ENCODE measurements at places on chromosomes 11 and 22. TPM values are rescaled to one million over a fixed set of nuclear protein-coding genes. Genes with fewer than 3 reads are reported as not detected.

The OR10A2 gene
- not detected for total RNA-seq

The SAA4 gene
- total RNA-seq, result not detected

The POU2AF2 gene
- not detected for total RNA-seq

DNA sequence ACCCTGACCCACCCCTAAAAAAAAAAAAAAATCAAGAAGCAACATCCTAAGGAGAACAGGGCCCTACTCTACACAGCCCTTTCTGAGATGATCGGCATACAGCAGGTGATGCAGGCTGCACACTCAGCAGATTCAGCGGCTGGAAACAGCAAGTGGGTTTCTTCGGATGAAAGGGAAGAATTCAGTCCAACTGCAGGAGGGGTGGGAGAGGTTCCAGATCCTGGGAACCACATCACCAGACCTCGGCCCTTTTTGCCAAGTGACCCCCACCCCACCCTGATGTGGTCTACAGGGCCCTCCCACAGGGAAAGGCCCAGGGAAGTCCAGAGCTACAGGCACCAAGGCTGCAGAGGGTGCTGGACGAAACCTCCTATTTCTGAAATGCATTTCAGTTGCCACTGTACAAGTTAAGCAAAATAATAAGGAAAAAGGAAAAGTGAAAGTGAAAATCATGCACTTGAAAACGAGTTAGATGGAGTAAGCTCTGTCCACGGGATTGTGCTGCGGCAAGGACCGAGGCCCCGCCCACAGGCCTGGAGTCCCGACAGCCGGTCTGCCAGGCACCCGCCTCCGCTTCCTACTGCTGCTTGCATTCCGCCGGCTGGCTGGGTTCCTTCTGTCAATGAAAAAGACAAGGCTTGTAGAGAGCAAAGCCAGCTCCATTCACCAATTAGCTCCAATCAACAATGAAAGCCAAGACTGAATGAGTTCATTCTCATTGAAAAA, 16.0 kb upstream of the PHLDA2 start:
- no peak overlapping the region for H3K27ac ChIP-seq
- peaks cover 43% of the 10 kb centered on the region for H3K4me1 ChIP-seq
- DNase-seq, result peak; percentile 45
- H3K4me3 ChIP-seq, result no peak overlapping the region
- no peaks in the 10 kb centered on the region for H3K27me3 ChIP-seq
- peaks cover 50% of the 10 kb centered on the region for H3K36me3 ChIP-seq

DNA sequence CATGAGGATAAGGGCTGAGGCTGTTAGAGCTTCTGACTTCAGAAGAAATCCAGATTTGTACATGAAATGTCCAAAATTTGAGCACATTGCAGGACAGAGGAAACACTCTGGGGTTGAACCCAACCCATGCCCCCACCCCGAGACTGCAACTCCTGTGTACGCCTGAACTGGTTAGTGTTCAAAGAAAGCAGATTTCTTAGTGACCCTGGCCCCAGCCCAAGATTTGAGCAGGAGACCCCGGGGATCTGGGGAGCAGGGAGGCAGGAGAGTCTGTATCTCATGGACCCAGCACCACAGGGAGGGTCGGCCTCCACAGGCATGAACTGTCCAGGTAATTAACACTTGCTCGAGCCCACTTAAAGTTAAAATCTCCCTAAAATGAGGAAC, 69.3 kb upstream of the WNT7B start:
- peaks cover 55% of the 10 kb centered on the region for H3K4me1 ChIP-seq
- no peaks in the 10 kb centered on the region for H3K27me3 ChIP-seq
- no peak overlapping the region for H3K27ac ChIP-seq
- no peak overlapping the region for H3K4me3 ChIP-seq
- no peak for DNase-seq

DNA sequence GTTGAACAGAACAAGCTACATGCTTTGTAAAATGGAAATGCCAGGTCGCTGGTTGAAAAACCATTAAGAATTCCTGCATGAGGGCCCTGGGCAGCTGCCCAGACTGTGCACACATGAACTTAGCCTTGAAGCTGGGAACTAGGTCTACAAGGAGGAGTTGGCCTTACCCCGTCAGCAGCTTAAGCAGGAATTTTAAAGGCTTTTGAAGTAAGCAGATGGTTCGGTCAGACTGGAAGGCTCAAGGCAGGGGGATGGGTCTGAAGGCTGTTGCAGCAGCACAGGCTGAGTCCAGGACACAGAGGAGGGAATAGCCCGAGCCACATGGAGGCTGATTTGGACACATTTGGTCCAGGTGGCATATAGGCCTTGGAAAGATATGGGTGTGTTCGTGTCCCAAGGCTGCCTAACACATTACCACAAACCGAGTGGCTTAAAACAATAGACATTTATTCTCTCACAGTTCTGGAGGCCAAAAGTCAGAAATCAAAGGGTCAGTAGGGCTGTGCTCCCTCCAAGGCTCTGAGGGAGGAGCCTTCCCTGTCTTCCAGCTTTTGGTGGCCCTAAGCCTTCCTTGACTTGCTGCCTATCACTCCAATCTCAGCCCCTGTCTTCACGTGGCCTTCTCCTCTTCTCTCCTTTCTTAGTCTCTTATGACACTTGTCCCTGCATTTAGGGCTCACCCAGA, 11.6 kb downstream of the LIF start:
- H3K27ac ChIP-seq, result no peak overlapping the region
- no peak overlapping the region for H3K4me3 ChIP-seq
- no peaks in the 10 kb centered on the region for H3K36me3 ChIP-seq
- H3K27me3 ChIP-seq, result no peaks in the 10 kb centered on the region
- H3K4me1 ChIP-seq, result no peaks in the 10 kb centered on the region

- H3K4me1 ChIP-seq, result peaks cover 35% of the 10 kb centered on the region
- DNase-seq, result peak; percentile 86
- H3K27me3 ChIP-seq, result no peaks in the 10 kb centered on the region
- no peaks in the 10 kb centered on the region for H3K36me3 ChIP-seq
- H3K4me3 ChIP-seq, result peak overlapping the region; percentile 42
These were observed 647 bp upstream of the PHF21A start for GRCh38 chr11:46121724-46122477.

DNA sequence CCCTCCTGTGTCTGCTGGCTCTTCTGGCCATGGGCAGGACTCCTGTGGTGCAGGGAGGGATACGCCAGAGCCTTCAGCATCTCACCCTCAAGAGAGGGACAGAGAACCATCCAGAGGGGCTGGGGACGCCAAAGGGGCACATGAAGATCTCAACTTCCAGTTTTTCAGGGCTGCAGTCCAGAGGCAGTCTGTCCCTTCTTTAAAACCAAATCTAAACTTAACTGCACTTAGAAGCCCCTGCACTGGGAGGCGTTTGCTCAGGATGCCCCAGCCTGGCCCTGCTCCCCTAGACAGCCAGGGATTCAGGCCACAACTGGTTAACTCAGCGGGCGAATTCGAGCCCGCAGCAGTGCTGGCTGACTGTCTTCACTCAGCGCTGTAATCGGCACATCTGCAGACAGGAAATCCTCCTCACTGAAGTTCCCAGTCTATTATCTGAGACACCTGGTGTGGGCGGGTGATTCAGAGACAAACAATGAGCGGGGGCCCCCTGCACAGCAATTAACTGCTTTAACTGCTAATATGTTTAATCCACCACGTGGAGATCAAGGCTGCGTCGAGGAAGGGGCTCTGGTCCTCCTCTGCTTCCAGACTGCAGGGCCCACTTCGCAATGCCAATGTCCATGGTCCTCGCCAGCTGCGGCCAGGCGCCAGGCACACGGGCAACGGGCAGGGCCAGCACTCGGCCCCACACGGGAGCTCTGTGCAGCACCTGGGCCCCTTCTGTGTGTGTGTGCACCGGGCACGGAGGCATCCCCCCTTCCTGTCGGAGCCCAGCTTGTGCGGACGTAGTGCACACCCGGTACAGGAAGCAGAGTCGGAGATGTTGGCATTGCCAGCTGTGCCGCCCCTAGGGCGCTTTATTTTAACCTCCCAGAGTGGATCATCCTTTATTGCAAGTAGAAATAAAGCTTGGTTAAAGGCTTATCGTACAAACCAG, 36.9 kb upstream of the GNB1L start:
- H3K4me1 ChIP-seq, result peaks cover 75% of the 10 kb centered on the region
- peak overlapping the region; percentile 8 for H3K4me3 ChIP-seq
- no peaks in the 10 kb centered on the region for H3K36me3 ChIP-seq
- peak overlapping the region; percentile 59 for H3K27ac ChIP-seq

The GLB1L3 gene
- total RNA-seq, result 1.2 TPM

DNA sequence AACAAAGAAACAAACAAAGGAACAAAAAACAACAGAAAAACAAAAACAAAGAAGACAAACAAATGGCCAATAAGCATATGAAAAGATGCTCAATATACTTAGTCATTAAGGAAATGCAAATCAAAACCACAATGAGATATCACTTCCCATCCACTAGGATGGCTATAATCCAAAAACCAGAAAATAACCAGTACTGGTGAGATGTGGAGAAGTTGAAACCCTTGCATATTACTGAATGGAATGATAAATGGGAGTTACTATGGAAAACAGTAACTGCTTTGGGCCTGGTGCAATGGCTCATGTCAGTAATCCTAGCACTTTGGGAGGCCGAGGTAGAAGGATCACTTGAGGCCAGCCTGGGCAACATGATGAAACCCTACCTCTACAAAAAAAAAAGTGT, 44.9 kb upstream of the RBFOX2 start:
- H3K27ac ChIP-seq, result no peak overlapping the region
- DNase-seq, result no peak
- no peaks in the 10 kb centered on the region for H3K27me3 ChIP-seq
- H3K36me3 ChIP-seq, result no peaks in the 10 kb centered on the region
- no peaks in the 10 kb centered on the region for H3K4me1 ChIP-seq

DNA sequence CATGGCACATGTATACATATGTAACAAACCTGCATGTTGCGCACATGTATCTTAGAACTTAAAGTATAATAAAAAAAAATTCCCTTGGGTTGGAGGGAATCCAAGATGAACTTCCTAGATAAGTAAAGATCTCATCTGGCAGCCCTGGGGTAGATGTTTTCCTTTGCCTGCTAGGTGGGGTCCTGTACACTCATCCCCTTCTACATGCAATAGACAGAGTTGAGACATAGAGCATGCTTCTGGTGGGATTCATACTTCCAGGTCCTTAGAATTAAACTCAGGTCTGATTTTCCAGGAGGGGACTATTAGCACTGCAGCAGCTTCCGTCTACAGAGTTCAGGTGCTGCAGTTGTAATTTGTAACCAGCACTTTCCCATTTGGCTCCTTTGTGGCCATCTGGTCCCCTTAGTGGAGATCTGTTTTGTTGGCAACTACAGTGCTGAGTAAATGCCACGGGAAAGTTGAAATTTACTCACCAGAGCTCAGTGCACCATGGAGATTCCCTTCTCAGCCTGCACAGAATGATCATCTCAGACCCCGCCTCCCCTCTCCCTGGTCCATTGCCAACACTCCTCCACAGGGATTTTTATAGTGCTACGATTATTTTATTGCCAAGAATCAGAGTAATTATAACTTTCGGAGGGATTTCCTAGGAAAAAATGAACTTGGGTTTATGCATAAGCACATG, 220.1 kb upstream of the E2F8 start:
- no peaks in the 10 kb centered on the region for H3K4me1 ChIP-seq
- H3K27me3 ChIP-seq, result no peaks in the 10 kb centered on the region
- no peak overlapping the region for H3K27ac ChIP-seq
- no peak for DNase-seq

The PAMR1 gene
- total RNA-seq, result not detected

The LYVE1 gene
- not detected for total RNA-seq

DNA sequence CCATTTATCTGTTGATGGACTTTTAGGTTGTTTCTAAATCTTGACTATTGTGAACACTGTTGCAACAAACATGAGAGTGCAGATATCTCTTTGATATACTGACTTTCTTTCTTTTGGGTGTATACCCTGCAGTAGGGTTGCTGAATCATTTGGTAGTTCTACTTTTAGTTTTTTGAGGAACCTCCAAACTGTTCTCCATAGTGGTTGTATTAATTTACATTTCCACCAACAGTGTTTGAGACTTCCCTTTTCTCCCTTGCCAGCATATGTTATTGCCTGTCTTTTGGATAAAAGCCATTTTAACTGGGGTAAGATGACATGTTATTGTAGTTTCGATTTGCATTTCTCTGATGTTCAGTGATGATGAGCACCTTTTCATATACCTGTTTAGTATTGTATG, 330.0 kb downstream of the DDX10 start:
- no peaks in the 10 kb centered on the region for H3K27me3 ChIP-seq
- no peak for DNase-seq
- H3K36me3 ChIP-seq, result no peaks in the 10 kb centered on the region
- H3K27ac ChIP-seq, result no peak overlapping the region
- H3K4me3 ChIP-seq, result no peak overlapping the region
- H3K4me1 ChIP-seq, result no peaks in the 10 kb centered on the region

The NPAS4 gene
- total RNA-seq, result not detected

DNA sequence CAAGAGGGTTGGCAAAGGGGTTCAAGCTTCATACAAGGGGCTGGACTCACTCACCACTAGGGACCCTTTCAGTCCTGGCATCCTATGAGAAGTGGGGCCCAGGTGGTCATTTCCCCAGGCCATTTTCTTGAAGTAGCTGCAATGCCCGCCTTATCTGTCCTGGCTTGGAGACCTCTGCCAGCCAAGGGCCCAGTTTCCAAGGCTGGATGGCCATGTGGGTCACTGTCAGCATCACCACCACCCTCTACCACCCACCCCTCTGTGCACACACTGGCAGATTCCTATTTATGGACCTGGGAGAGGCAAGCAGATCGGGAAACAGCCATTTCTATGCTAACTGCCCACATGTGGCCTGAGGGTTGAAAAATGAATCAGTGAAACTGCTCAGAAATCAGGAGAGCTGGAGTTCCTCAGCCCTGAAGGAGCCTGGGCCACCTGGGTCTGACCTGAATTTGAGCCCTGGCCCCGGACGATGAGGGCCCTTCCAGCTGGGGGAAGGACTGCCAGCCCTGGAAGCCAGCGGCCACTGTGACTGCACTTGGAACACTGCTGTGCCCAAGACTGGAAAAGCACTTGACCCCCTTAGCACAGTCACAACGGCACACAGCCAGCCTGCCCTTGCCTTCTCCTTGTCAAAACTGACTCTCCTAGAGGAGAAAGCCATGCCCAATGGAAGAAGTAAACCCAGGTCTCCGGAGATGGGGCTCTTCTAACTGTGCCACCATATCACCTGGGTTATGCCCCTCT, 442.2 kb downstream of the BUD13 start:
- H3K4me1 ChIP-seq, result no peaks in the 10 kb centered on the region
- no peak overlapping the region for H3K27ac ChIP-seq
- DNase-seq, result no peak
- no peak overlapping the region for H3K4me3 ChIP-seq
- no peaks in the 10 kb centered on the region for H3K36me3 ChIP-seq

DNA sequence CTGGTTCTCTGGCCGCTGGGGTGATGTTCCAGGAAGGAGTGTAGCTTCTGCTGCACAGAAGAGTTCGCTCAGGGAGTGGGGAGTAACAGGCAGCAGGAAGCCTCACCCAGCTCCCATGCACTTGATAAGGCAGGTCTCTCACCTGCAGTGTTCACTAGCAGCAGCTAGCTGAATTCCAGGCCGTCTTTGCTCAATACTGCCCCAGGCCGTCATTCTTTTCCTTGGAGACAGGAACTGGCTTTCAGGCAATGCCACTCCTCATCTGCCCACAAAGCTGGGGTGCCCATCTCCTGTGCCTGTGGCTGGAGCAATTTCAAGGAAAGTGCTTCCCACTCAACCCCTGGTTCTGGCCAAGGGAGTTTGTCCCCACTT, 66.1 kb downstream of the ARHGAP42 start:
- H3K36me3 ChIP-seq, result no peaks in the 10 kb centered on the region
- no peak overlapping the region for H3K27ac ChIP-seq
- H3K27me3 ChIP-seq, result no peaks in the 10 kb centered on the region
- H3K4me3 ChIP-seq, result no peak overlapping the region

GRCh38 chr22:39284142-39284980, 35.1 kb downstream of the RPL3 start:
- DNase-seq, result no peak
- H3K27me3 ChIP-seq, result no peaks in the 10 kb centered on the region
- no peak overlapping the region for H3K27ac ChIP-seq
- H3K4me1 ChIP-seq, result no peaks in the 10 kb centered on the region

Data from CD4-positive, alpha-beta memory T cell (primary cell).